Type B pancreatic cell (in vitro differentiated cells): ENCODE measurements at places on chromosomes 3 and 15. TPM values are rescaled to one million over a fixed set of nuclear protein-coding genes. Genes with fewer than 3 reads are reported as not detected.

- DNase-seq: no peak
Observed at GRCh38 chr3:152210697-152211096, 58.0 kb upstream of the MBNL1 start.

- no peak for DNase-seq
Observed at GRCh38 chr3:170327040-170327808, 30.3 kb upstream of the SKIL start.

- DNase-seq: no peak
Observed at GRCh38 chr3:172647823-172648222, 63.0 kb downstream of the NCEH1 start.

GRCh38 chr3:16482770-16483531 lies 30.5 kb downstream of the RFTN1 start:
- DNase-seq: no peak

- no peak for DNase-seq
Observed at GRCh38 chr15:99514306-99514705, 51.5 kb upstream of the MEF2A start.

GRCh38 chr3:59573911-59574310 lies 524.1 kb upstream of the CFAP20DC start:
- DNase-seq: no peak

GRCh38 chr3:84566256-84566655 lies 392.5 kb upstream of the CADM2 start:
- no peak for DNase-seq

DNA sequence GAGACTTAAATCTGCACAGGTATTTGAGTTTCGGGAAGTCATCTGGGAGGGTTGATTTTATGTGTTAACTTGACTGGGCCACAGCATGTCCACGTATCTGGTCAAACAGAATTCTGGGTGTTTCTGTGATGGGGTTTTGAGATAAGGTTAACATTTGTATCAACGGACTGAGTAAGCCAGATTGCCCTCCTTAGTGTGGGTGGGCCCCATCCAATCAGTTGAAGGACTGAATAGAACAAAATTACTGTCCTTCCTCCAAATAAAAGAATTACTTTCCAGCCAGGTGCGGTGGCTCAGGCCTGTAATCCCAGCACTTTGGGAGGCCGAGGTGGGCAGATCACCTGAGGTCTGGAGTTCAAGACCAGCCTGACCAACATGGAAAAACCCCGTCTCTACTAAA lies 399.3 kb downstream of the MAGI1 start:
- no peak for DNase-seq

GRCh38 chr3:13272831-13273603 lies 147.1 kb downstream of the NUP210 start:
- no peak for DNase-seq

GRCh38 chr15:68407886-68408881 lies 23.8 kb downstream of the ITGA11 start:
- peak; percentile 29 for DNase-seq

DNA sequence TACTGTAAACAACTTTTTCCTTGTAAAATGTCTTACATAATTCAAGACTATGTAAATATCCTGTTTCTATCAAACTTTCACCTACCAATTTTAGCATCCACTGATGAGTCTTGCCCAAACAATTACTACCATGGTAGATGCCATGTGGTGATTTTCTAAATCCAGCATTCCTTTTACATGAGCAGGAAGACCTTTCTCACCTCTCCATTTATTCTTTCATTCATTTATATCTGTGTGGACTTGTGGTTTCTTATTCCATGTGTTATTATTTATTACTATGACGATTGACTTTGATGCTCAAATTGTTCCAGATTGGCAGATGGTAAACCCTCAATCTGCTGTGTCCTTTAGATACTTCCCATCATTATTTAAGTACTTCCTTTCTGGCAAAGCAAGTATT lies 62.4 kb downstream of the IFT57 start:
- no peak for DNase-seq

DNA sequence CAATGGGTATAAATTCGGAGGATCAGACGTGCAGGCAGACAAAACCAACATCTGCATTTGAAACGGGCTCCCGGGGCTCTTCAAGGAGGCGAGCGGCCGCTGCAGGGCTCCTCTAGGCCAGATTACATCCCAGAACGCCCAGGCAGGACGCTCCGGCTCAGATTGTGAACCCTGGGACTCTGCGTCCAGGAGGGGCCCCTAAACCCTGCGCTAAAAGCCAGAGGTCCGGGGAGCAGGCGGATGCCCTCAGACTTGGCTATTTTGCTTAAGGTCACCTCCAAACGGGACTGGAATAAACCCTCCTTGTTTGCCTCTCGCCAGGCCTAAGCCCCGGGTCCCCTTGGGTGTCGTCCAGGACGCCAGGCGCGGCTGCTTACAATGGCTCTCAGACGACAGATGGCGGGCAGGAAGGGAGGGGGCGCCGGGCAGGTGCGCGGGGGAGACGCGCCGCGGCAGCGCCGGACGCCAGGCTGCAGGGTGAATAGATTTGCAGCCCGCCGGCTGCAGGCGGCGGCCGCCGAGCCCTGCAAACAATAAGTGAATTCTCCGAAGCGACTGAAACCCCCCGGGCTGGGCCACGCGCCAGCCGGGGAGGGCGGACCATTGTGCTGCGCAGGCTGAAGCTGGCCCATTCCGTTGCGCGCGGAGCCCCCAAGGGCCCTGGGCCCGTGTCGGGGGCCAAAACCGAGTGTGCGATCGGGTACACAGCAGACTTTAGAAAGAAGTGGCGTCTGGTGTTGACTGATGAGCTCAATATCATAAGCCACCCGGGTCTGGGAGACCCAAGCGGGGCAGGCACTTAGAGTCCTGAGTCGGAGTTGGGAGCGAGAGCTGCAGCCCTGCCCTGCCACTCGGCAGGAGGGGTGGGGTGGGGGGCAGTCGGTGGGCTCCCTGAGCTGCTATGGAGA lies 32.3 kb upstream of the AMOTL2 start:
- DNase-seq: no peak

- DNase-seq: no peak
Observed at GRCh38 chr3:143902210-143902609, 53.9 kb upstream of the SLC9A9 start.

- no peak for DNase-seq
Observed at GRCh38 chr3:549636-550035, 353.1 kb downstream of the CHL1 start.

GRCh38 chr15:83207660-83208366 lies at the start of gene HDGFL3:
Gene HDGFL3, minus strand, starts transcription at chr15:83207823. Its CDS starts 409 bp downstream, at chr15:83207414.
- DNase-seq: peak; percentile 79

GRCh38 chr15:90808517-90809235 lies 59.7 kb upstream of the FURIN start:
- no peak for DNase-seq

DNA sequence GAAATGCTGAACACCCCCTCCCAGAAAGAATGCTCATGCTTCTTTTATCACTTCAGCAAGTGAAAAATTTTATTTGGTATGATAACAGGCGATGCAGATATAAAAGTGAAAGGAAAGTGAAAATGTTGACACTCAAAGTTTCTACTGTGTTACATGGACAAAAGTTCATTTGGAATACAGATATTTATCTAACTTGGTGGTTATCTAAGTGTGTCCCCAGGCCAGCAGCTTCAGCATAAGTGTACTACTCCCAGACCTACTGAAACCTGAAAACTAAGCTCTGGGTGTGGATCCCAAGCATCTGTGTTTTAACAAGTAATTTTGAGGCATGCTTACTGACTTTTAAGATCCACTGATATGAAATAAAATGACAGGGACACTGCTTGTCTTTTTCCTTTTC lies 157.1 kb upstream of the BCHE start:
- DNase-seq: no peak

DNA sequence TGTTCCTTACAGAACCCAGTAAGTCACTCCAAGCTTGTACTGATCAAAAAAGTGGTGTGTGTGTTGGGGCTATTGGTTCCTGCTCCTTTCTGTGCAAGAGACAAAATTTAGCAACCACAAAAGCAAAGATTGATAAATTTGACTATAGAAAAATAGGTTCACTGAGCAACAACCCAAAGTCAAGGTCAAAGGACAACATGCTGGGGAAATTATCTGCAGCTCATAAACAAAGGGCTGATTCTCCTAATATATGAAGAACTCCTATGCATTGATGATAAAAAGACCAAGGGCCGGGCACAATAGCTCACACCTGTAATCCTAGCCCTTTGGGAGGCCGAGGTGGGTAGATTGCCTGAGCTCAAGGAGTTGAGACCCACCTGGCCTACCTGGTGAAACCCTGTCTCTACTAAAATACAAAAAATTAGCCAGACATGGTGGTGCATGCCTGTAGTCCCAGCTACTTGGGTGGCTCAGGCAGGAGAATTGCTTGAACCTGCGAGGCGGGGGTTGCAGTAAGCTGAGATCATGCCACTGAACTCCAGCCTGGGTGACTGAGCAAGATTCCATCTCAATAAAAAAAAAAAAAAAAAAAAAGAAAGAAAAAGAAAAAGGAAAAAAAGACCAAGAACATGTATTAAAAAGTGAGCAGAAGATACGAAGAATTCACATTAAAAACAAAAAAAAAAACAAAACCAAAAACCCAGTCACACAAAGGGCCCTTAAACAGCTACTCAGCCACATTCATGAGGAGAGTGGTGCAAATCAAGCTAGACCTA lies 29.8 kb downstream of the PPCDC start:
- no peak for DNase-seq

DNA sequence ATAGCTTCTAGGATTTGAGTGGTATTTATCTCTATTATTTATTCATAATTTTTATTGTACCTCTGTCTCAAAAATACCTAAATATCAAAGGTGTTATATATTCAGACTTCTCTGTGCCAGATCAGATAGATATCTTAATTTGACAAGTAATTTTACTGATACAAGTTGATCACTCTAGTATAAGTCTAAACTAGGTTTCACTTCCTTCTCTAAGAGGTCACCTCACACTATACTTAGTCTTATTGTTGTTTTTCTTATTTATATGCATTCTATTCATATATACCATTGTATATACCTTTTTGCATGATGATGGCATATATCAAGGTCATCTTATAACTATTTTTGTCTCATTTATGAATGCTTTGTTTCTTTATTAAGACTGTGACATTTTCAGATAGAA lies 26.4 kb upstream of the HGD start:
- DNase-seq: no peak

GRCh38 chr15:92118162-92118935 lies 264.8 kb downstream of the SLCO3A1 start:
- no peak for DNase-seq

GRCh38 chr15:34214135-34214534 lies 4.2 kb upstream of the KATNBL1 start:
- no peak for DNase-seq

DNA sequence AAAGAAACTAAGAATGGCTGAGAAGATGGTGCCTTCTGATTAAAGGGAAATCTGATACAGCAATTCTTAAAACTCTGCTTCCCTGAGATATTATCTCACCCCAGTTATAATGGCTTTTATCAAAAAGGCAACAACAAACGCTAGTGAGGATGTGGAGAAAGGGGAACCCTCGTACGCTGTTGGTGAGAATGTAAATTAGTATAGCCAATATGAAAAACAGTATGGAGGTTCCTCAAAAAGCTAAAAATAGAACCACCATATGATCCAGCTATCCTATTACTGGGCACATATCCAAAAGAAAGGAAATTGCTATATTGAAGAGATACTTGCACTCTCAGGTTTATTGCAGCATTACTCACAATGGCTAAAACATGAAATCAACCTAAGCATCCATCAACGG lies 65.1 kb downstream of the GOLIM4 start:
- no peak for DNase-seq

The PSTPIP1 gene
- 0.77 TPM in 1 of 2 replicates, not detected in the other for total RNA-seq

The NLGN1 gene
- 3.2 and 12.6 TPM in 2 replicates for total RNA-seq

The RARB gene
- total RNA-seq: 13.3 and 28.2 TPM in 2 replicates

The ILDR1 gene
- total RNA-seq: 2.6 and 6.4 TPM in 2 replicates

The FANCD2OS gene
- not detected in 2 replicates for total RNA-seq

The SLC24A5 gene
- total RNA-seq: 1.3 TPM in 1 of 2 replicates, not detected in the other
